Stimulated activated naive CD8-positive, alpha-beta T cell treated with anti-CD3 and anti-CD28 coated beads, Interleukin-15, Interleukin-2, amounts not matched to agents 100 U/mL and 50 U/mL, for 24 hours (primary cell): ENCODE measurements at places on chromosomes 2 and 18.
A peak's percentile ranks its signal among the peaks of the same experiment; 100 is the strongest.

GRCh38 chr18:22412176-22412911 is 5.4 kb downstream of the CTAGE1 start:
- DNase-seq = no peak

DNA sequence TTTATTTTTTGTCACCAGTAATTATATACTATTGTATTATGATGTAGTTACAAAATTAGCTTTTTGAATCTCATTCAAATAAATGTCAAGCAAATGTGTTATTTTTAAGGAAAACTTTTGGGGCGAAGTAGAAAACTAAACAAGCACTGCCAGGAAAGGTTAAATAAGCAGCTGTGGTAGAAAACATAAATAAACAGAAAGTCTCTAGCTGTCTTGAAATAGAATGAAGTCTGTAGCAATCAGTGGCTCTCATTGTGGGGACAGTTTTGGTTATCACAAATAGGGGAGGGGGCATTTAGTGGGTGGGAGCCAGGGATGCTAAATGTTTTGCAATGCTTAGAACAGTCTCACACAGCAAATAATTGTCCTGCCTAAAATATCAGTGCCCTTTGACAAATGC is 3.4 kb downstream of the INSIG2 start:
- DNase-seq = no peak

DNA sequence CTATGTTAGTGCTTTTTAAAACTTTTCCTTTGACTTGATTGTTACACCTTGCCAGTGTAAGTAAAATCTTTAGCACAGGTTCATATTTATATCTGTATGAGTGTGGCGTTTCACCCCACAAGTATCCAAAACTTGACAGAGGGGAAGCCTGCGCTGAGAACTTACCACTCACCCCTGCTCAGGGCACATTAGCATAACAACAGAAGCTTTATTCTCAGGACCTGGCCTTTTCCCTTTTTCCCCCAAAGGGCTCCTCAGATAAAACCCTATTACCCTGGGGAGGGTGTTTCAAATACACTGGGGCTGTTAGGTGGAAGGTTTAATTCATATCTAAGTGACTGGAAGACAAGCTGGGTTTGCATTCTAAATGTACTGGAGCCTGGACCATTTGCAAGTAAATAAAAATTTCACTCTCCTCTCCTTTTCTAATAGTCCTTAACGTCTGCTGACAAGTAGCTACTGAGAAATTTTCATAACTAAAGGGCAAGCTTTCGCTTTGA is 276.6 kb downstream of the RNF152 start:
- DNase-seq = no peak

GRCh38 chr18:42437646-42438045 is 482.6 kb downstream of the PIK3C3 start:
- DNase-seq = no peak

GRCh38 chr2:40037303-40037702 is 258.2 kb upstream of the THUMPD2 start:
- DNase-seq = no peak

- no peak for DNase-seq
Measured at GRCh38 chr2:152330235-152330866, 4.6 kb upstream of the FMNL2 start.

- peak; percentile 20 for DNase-seq
Measured at GRCh38 chr2:120013597-120014223, 833 bp downstream of the EPB41L5 start.

- DNase-seq = no peak
Measured at GRCh38 chr2:105309147-105309545, 20.4 kb downstream of the TGFBRAP1 start.

DNA sequence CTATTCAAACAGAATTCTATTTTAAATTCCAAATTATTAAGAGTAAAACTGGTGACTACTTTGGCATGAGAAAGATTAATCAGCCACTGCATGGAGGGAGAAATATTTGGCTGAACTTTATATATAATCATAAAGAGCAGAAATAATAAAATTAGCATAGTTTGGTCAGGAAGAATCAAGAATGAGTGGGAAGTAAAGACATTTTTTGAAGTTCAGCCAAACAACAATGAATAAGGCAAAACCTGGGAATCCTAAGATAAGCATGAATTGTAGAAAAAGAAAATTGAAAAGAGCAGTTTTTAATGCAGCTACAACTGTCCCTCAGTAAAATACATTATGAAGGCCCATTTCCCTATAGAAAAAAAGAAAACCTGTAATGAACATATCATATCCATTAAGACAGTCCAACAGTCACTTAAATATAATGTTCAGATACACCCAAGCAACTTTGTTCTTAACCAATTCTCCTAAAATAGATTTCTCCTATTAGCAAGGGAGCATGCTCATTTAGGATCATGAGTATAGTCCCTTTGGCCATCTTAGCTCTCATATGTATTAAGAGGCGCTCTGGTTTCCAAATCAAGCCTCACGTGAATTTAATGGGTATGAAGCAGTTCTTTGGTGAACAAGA is 6.5 kb downstream of the TMEM17 start:
- DNase-seq = no peak

GRCh38 chr2:71456617-71457016 is 3.3 kb downstream of the DYSF start:
- DNase-seq = no peak

DNA sequence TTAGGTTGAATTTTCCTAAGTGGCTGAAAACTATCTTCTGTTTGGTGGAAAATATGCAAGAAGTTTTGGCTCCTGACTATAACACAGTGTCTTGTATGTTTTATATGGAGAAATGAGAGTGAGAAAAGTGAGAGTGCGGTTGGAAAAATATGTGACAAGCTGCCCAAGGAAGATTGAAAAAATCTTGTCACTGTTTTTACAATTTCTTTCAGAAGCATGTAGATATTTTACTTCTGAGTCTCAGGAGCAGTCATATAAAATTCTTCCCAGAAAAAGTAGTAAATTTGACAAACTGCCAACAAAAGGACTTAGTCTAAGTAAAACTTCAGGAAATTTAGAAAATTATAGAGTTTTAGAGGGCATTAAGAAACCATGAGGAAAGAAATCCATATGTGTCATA is 19.4 kb upstream of the RMND5A start:
- DNase-seq = no peak
